ENCODE measurements at places on chromosomes 3 and 15. TPM values are rescaled to one million over a fixed set of nuclear protein-coding genes. Genes with fewer than 3 reads are reported as not detected.

GRCh38 chr3:126522363-126522788 is 1.6 kb upstream of the CHST13 start:
- DNase-seq, result peak; percentile 68

Gene GOLGA8S
- total RNA-seq, result 0.16 TPM

DNA sequence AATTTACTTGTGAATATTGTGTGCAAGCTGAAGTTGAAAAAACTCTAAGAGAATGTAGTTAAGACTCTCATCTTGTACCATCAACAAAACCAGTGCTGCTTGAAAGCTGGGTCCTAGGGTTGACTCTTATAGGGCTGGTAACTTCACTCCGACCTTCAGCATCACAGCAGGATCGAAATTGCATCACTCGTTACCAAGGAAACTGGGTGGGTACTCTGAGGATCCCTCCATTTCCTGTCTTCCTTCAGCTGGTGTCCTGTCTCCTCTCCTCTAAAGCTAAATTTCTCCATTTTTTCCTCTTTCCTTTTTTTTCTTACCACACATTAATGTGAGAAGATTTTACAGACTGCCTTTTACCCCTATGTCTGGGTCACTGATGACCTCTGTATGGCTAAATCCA is 3.0 kb upstream of the APH1B start:
- DNase-seq, result no peak

DNA sequence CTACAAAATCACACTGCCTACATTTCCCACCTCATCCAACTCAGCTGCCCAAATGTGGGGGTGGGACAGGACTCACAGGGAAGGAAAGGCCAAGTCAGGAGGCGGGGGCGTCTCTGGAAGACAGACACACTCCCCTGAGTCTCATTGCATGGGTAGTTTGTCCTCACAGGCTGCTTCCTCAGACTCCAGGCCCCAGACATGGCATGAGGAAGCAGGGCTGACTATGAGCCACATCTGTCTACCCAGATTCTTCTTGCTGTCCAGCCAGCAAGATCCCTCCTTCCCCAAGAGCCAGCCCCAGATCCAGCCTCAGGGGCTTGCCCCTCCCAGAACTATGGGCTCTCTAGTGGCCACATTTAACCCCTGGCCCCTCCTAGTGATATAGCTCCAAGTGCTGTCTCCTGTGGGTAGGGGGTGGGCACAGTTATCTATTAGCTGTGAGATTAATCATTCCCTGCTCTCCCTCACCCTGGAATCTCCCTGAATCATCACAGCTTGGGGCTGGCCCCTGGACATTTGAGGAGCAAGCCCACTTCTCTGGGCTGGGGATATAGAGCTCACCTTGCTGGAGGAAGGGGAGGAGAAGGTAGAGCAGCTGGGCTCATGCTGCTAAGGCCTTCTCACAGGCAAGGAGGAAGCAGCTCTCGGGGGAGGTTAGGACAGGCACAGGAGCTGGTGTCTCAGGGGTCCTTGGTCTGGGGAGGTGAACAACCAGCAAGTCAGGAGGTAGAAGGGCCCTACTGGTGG is 2.1 kb upstream of the CCDC33 start:
- no peak for DNase-seq

Gene UBAP1L
- 1.6 TPM for total RNA-seq

Gene GRK7
- total RNA-seq, result not detected

DNA sequence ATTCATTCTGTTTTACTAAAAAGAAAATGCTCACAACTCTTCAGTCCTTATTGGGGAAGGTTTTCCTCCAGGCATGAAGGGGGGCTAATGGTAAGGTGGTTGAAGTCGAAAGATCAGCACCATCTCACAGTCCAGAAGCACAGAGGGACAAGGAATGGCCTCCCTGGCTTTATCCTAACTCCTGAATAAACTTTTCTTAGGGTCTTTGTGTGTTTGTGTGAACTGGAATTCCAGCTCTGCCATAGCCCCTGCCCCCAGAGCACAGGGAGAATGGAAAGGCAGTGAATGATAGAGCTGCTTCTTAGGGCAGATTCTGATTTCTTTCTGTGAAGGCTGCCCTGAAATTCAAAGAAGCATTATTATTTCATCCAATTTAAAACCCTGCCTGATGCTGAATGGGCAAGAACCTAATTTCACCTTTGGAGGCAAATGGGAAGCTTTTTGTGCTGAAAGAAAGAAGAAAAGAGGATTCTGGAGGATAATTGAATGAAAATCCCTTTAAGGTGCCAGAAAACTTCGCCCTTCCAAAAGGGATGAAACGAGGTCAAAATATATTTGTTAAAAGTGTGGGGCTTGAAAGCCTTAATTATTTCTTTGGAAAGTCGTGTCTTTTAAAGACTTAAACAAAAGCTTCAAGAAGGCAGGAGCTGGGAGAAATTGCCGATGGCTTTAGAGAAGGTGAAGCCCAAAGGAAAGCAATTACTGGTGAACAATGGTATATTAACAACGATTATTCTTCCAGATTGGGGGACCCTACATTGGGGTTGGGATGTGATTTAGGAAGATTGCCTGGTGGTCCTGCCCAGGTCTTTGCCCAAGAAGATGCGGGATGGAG is 259.9 kb upstream of the RGMA start:
- DNase-seq, result no peak

DNA sequence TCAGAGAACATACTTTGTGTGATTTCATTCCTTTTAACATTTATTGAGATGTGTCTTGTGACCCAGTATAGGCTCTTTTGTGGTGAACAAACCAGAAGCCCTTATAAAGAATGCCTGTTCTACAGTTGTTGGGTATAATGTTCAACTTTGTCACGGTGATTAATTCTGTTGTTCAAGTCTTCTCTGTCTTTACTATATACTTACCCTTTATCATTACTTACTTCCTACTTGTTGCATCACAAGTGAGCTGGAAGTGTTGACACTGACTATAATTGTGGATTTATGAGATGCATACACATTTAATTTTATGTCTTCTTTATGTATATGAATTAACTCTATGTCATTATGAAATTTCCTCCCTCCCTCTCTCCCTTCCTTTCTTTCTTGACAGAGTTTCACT is 59.7 kb upstream of the TBL1XR1 start:
- DNase-seq, result no peak

DNA sequence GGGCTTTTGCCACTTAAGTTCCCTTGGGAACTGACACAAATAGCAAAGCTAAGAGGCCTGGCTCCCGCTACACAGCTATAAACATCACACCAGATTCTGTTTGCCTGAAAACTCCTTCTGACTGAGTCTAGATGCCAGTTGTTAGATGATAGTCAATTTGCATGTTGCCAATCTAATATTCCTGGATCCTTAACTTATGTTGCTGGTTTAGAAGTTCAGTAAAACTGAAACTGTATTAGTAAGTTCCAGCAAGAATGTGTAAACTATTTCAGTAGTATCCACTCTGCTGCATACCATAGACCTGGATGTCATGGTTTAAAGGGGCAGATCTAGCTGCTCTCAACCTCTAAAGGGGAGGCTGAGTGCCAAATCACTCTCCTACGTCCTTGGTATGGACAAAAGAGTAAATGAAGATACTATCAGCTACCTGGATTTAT is 27.1 kb upstream of the LACTB start:
- no peak for DNase-seq

GRCh38 chr3:189394599-189395121 is 222.9 kb downstream of the TPRG1 start:
- DNase-seq, result no peak

Gene LDHAL6B
- total RNA-seq, result not detected

- DNase-seq, result no peak
Observed at GRCh38 chr3:11622586-11623550, 20.8 kb downstream of the VGLL4 start.

Gene RLBP1
- not detected for total RNA-seq

Gene PPP4R2
- total RNA-seq, result 58.6 TPM

DNA sequence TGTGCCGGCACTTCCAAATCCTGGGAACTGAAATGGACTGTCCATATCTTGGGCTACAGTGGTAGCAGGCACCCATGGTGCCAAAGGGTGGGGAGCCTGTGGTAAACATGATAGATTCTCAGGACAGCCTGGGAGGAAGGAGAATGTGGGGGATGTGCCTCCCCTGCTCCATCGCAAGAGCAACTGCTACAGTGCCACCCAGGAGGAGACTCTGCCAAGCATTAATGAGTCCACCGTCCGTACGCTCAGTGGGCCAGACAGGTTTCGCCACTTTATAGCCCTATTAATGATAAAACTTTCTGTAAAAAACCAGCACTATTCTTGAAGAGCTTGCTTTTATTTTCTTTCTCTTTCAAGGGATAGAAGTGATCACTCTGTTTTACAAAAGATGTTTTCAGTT is 75.2 kb downstream of the FMN1 start:
- no peak for DNase-seq

GRCh38 chr15:100531204-100531603 is 2.5 kb upstream of the CERS3 start:
- no peak for DNase-seq

All from Right ventricle myocardium superior (tissue), 1 donor.